ENCODE measurements at places on chromosomes 1 and 21.

DNA sequence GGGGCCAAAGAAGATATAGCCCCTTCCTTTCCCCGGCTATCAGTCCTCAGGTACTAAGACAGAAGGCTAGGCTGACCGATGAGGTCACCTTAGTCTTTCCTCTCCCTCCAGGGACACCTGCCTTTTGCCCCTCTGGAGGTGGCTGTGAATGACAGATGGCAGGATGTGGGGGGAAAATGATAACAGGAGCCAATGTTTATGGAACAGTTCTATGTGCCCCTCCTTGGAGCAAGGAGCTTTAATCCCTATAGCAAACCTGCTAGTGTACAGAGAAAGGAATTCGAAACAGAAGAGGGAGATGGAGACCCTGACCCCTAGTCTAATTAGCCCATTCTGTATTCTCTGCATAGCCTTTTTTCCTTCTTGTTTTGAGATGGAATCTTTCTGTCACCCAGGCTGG lies 28.1 kb downstream of the SERINC2 start:
- DNase-seq: no peak

DNA sequence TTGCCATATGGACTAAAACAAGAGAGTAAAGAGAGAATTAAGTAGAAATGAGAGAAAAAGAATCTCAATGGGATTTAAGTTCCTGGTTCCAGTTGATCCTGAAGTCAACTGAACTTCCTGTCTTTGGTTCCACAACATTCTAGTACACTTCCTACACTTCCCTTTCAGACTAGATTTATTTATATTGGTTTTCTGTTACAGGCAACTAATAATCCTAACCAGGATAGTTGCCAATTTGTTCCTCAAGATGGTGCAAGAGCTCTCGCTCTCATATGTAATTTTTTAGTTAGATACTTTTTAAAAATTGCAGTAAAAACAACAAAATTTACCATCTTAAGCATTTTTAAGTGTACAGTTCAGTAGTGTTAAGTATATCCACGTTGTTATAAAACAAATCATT lies 28.8 kb upstream of the TRIM45 start:
- DNase-seq: no peak

GRCh38 chr1:173056365-173056764 lies 5.6 kb upstream of the TNFSF18 start:
- no peak for DNase-seq

DNA sequence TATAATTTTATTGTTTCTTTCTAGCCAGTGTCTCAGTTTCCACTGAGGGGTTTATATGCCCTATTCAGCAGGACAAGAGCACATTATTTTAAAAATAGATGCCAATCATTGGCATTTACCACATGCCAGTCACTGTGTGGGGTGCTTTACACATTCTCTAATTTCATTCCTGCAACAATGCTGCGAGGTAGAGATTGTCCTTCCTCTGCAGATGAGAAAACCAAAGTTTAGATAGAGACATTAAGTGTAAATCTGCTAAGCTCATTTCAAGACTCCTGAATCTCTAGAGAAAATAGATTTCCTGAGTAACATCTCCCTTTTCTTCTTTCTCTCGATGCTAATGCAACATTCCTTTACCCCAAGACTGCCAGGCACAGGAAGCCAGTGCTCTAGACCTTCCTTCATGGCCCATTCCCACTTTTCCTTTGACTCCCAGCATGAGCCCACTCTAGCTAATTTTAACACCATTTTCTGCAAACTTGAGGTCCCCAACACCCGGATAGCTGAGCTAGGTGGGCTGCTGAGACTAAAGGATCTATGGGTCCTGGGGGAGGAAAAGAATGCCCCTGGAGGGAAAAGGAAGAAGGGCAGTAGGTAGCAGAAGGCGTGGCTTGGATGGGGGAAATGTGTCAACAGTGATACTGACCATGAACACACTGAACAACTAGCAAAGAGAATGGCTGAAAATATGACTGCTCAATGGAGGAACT lies 50.0 kb downstream of the SH3GLB1 start:
- no peak for DNase-seq

- DNase-seq: peak; percentile 39
Measured at GRCh38 chr21:34022627-34023335, 50.6 kb upstream of the MRPS6 start.

GRCh38 chr1:79694241-79694640 lies 687.7 kb upstream of the ADGRL4 start:
- DNase-seq: no peak

DNA sequence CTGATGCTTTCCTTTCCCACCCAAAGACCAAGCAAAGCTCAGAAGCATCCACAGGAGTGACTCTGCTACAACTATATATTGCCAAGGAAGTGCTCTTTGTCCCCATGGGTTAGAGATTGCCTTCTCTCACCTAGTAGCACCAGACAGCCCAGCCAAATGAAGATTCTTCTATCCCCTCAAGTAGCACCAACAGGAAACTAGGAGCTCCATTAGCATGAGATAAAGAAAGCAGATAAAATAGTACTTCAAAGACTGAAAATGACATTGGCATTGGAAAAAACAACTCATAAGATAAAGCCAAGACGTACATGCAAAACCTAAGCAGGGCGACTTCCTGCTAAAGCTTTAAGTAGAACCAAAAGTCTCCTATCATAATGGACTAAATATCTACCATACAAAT lies 871.5 kb downstream of the AMY1C start:
- DNase-seq: no peak

DNA sequence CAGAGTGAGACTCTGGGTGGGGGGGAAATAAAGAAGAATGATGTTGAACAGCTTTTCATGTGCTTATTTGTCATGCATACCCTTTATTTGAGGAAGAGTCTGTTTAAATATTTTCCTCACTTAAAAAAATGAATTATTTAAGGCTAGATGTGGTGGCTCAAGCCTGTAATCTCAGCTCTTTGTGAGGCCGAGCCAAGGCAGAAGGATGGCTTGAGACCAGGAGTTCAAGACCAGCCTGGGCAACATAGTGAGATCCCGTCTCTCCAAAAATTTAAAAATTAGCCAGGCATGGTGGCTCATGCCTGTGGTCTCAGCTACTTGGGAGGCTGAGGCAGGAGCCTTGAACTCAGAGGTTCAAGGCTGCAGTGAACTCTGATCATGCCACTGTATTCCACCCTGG lies 25.4 kb downstream of the SLC30A1 start:
- DNase-seq: no peak

DNA sequence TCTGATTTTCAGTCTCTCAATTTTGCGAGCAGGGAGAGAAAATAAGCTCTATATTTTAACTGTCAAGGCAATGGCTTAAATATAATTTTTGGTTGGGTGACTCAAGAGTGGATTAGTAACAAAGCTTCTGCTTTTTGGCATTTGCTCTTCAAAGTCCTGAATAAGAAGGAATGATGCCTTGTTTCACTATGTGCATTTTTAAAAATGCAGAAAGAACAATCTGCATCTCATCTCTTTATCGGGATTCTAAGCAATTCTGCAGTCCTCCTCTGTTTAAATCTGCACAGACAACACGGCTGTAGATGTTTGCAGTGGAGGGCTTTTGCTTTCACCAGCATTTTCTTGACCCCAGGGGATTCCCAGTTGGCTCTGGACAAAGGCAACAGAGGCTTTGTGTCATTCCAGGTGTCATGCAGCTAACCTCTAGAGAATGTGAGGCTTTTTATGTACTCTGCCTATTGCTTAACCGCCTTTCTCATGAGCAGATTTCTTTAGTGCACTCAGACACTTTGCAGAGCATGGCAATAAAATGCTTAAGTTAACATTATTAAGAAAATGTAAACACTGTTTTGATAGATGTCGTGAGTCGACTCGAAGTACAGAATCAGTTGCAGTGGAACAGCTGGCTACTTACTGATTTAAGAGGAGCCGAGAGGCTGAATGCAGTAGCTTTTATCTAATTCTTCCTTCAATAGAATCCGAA lies 783.2 kb upstream of the NEGR1 start:
- no peak for DNase-seq
